ENCODE measurements at places on chromosomes 12 and 14.

DNA sequence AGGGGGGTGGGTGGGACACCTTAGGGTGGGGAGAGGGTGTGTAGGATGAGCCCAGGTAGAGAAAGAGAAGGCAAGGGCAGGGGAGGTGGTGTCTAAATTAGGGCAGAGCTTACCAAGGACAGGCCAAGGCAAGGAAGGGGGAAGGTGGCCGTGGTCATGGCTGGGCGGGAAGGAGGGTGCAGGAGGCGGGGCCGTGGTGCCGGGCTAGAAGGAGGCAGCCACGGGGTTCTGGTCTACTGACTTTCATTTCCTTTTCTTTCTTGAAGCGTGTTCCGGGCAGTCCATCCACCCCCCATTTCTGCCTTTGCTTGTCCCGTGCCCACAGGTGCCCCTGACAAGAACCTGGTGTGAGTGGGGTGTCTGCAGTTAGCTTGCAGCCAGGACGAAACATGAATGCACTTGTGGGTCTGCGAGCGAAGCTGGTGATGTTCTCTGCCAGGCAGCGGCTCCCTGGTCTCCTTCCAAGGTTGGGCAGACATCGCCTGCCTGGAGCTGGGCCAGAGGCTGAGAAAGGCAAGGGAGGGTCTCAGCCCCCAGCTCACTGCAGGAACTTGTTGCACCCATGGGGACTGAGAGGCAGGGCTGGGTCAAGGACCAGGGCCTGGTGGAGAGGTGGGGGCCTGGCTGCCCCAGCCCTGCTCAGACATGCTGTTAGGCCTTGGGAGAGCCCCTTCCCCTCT is 58.2 kb downstream of the KIF26A start:
- peak; percentile 20 for DNase-seq

DNA sequence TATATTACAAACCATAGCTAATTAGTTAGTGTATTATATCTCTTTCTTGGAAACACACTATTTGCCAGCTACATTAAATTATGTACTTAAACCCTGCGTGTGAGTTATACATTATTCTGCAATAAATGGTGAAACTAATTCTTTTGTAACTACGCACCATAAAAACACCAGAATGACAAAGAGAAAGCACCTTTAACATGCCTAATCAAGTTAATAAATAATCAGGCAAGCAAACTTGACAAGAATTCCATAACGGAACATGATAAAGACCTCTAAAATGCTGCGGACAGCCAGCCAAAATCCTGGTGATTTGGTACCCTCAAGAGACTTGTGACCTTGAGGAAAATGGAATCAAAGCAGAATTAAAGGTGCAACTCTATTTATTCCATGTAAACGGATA is 375.3 kb upstream of the KITLG start:
- no peak for DNase-seq

- DNase-seq = no peak
These were observed 68.1 kb downstream of the TTC6 start for GRCh38 chr14:37663498-37663897.

DNA sequence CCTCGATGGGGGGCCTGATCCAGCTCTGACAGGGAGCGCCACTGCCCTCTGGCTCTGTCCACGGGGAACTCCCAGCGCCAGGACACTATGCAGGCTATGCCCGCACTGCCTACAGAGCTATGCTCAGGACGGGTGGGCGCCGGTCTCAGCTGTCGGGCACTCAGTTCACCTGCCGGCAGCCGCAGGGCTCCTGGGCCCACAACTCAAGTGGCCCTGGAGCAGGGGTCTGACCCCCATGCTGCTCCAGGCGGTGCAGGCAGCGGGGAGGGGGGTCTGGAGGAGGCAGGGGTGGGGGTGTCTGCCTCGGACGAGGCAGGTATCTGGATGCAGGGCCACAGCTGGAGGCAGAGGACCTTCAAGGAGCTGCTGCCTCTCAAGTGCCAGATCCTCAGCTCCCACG is 28.5 kb upstream of the NUDT14 start:
- no peak for DNase-seq

DNA sequence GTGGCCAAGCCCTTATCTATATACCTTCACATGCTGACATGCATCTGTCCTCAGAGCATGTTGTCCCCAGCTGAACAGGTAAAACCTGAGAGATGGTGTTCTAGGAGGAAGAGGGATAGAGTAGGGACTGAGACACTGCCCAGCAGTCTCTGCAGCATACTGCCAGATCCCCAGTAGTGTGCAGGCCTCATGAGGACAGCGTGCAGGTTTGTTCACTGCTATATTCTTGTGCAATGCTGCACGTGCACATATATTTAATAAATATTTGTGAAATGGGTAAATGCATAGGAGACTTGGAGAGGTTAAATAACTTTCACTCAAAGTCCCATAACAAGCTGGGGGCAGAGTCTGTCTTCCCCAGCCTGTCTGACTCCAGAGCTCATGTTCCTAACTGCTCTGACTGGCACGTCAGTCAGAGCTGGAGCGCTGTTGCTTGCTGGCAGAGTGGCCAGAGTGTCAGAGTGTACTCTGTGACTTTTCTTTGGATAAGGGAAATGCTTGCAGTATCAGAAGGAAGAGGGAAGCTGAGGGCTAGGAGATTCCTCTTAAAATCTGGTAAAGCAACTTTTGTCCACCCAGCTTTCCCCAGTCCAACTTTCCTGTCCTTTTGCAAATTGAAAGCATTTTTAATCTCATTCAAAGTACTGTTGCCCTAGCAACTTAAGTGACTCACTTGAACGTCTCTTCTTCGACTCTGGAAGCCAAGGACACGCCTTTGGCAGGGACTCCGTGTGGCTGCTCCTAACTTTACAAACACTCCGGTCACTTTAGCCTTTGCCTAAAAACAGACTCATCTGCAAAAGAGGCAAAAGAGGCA is 14.9 kb upstream of the POLR3B start:
- no peak for DNase-seq

DNA sequence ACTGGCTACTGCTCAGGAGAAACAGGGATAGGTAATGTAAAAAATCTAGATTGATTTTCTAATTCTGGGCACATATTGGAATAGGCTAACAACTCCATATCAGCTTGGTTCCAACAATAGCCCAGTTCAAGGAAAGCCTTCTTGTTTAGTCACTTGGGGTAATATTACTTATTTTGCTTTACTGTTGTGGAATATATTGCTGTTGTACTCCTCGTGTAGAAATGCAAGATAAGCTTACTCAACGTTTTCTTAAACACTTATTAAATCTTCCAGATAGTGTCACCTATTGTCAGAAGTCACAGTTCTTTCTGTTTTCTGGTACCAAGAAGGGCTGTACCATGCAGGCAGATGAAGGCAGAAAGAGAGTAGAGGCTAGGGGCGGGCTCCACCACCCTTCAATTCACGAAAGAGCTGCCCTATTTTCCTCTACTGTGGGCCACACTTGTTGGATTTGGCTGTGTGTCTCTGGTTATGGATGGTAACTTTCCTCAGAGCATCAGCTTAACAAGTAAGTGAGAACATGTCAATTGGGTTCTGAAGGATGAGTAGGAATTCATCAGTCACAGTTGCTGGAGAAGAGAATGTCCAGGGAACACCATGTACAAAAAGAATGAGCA is 38.0 kb downstream of the CLMN start:
- no peak for DNase-seq

GRCh38 chr12:131810726-131811125 is 17.5 kb upstream of the MMP17 start:
- no peak for DNase-seq

- no peak for DNase-seq
These were observed 219.0 kb downstream of the NTF3 start for GRCh38 chr12:5650829-5651461.

DNA sequence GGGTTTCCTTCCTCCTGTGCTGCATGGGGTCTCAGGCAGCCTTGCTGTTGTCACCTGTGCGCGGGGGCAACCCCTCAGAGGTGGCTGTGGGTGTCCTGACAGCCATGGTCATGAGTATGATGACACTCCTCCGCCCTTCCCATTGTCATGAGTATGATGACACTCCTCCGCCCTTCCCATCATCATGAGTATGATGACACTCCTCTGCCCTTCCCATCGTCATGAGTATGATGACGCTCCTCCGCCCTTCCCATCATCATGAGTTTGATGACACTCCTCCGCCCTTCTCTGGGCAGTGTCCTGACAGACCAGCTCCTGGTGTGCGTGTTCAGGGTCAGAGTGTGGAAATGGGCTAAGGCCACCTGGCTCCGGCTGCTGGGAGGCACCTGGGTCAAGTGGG is 40.0 kb downstream of the FBRSL1 start:
- no peak for DNase-seq

DNA sequence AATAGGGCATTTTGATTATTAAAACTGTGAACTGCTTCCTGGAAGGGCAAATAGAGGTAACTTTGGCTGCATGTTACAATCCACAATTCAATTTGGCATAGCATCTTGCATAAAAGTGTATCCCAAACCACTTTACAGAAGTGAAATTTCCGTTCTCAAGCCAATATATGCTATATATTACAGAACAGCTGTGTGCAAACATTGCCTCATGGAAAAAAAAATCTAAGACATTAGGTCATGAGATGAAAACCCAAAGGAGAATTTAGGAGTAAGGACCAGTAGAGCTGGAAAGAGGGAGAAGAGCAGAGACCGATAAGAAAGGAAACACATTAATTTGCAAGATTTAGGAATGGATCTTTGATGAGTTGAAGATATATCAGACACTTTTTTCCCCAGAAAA is 239.2 kb downstream of the PAX9 start:
- no peak for DNase-seq

DNA sequence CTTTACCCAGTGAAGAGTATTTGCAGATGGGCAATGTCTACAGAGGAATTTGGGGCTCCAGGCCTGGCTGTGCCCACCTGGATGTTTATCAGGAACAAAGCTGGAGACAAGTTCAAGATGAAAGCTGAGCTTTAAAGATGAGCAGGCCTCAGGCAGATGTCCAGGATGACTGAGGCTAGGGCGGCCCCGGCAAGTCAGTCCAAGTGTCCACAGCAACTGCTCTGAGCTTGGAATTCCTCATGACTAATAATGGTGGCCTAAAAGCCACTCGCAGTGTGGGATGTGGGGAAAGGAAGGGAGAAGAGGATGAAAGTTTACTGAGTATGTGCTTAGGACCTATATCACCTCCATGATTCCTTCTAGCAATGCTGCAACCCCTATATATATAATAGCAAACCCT is 128.2 kb upstream of the NOS1 start:
- DNase-seq = no peak

Data from Peyer's patch (tissue), 4 donors.